ENCODE measurements at places on chromosomes 4 and X.

- no peak for DNase-seq
Observed at GRCh38 chrX:140664939-140665338, 44.6 kb upstream of the LINC00632 start.

GRCh38 chrX:16524316-16524715 lies 125.6 kb upstream of the S100G start:
- DNase-seq: no peak

GRCh38 chr4:130214268-130214667 lies 1118.3 kb downstream of the C4orf33 start:
- no peak for DNase-seq

- no peak for DNase-seq
Observed at GRCh38 chrX:56795309-56795868, 66.3 kb downstream of the NBDY start.

GRCh38 chr4:1105067-1105466 lies 8.3 kb downstream of the RNF212 start:
- DNase-seq: no peak

DNA sequence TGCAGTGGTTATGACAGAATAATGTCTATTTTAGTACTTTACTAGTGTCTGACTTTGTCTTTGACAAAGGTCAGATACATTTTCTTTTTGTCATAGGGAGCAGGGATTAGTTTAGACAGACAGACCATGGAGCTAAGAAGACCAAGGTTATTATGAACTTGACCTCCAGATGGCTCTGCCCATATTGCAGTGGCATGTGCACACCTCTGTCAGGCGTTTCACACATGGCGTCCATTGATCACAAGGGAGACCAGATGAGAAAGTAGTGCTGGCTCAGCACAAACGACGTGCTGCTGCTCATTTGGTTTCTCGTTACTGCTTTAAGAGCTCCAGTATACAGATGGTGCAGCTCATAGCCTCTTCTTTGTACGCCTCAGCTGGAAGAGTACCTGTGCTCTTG lies 56.3 kb upstream of the HPSE start:
- no peak for DNase-seq

DNA sequence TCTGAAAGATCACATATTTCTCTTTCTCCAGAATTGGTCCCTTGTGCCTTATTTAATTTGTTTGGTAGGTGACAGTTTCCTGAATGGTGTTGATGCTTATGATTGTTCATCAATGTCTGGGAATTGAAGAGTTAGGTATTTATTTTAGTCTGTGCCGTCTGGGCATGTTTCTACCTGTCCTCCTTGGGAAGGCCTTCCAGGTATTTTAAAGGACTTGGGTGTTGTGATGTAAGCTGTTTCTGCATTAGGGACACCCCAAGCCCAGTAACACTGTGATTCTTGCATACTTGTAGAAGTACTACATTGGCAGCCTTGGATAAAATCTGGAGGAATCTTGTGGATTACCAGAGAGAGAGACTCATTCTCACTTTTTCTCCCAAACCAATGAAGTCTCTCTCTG lies 120.8 kb upstream of the CXXC4 start:
- no peak for DNase-seq

GRCh38 chr4:3862640-3863420 lies 96.6 kb downstream of the ADRA2C start:
- peak; percentile 56 for DNase-seq

- DNase-seq: no peak
Observed at GRCh38 chr4:130478406-130478805, 1382.5 kb downstream of the C4orf33 start.

DNA sequence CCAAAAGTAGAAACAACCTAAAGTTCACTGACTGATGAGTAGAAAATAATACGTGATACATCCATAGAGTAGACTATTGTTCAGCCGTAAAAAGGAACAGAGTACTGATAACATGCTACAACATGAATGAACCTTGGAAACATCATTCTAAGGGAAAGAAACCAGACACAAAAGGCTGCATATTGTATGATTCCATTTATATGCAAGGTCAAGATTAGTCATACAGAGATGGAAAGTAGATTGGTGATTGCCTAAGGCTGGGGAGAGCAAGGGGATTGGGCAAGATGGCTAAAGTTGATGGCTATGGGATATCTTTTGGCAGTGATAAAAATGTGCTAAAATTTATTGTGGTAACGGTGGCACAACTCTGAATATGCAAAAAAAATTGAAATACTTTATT lies 209.1 kb downstream of the RELL1 start:
- DNase-seq: no peak

DNA sequence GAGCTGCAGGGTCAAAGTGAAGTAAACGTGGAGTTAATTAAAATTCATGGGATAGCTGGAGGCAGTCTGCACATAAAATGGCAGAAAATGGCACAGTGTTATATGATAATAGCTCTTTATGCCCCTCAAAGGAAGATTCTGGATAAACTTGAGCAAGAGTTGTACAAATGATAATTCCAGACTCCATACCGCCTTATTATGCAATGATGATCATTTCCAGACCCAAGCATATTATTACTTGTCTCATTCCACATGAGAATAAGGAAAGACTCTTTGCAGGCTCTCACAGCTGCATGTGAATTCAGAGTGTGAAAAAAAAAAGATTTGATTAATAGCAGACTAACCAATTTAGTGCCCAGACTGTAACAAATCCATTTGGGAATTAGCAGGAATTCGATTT lies 105.4 kb downstream of the STK32B start:
- no peak for DNase-seq

- DNase-seq: no peak
Observed at GRCh38 chr4:119100655-119101054, 35.0 kb upstream of the MYOZ2 start.

GRCh38 chrX:110135618-110136017 lies 132.7 kb downstream of the TMEM164 start:
- DNase-seq: no peak

DNA sequence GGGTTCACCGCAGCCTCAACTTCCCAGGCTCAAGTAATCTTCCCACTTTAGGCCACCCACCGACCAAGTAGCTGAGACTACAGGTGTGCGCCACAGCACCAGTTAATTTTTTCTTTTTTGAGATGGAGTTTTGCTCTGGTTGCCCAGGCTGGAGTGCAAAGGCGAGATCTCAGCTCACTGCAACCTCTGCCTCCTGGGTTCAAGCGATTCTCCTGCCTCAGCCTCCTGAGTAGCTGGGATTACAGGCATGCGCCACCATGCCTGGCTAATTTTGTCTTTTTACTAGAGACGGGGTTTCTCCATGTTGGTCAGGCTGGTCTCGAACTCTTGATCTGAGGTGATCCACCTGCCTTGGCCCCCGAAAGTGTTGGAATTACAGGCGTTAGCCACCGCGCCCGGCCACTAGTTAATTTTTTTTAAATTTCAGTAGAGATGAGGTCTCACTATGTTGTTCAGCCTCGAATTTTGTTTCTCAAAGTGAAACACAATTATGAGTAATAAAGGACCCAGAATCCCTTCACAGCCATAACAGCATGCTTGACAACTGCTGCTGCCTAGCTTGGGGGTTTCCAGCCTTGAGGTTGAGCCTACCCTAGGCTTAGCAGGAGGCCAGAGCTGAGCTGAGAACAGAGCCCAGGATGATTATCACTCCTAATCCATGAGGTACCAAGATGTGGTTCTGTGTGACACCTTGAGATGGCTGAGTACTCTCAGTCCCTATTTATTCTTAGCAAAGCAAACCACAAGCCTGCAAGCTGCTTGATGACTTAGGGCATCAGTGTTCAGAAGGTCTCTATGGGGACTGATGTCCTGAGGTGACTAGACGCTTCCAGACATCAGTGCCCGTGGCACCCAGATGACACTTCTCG lies 41.6 kb upstream of the NKRF start:
- no peak for DNase-seq

- DNase-seq: no peak
Observed at GRCh38 chrX:153530411-153531129, 13.1 kb downstream of the ATP2B3 start.

DNA sequence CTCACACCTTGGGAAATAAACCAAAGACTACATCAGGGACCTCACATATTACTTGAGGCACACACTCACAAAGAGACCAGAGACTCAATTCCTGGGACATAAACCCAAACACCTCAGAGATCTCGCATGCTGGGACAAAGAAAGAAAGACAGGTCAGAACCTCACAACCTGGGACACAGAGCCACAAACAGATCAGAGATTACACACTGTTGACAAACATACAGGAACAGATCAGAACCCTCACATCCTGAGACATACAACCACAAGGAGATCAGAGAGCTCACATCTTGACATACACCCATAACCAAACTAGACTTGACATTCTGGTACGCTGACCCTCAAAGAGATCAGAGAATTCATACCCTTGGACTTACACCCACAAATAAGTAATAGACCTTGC lies 17.3 kb downstream of the SUV39H1 start:
- DNase-seq: no peak

- DNase-seq: no peak
Observed at GRCh38 chrX:69396916-69397315, 107.2 kb upstream of the NALF2 start.

DNA sequence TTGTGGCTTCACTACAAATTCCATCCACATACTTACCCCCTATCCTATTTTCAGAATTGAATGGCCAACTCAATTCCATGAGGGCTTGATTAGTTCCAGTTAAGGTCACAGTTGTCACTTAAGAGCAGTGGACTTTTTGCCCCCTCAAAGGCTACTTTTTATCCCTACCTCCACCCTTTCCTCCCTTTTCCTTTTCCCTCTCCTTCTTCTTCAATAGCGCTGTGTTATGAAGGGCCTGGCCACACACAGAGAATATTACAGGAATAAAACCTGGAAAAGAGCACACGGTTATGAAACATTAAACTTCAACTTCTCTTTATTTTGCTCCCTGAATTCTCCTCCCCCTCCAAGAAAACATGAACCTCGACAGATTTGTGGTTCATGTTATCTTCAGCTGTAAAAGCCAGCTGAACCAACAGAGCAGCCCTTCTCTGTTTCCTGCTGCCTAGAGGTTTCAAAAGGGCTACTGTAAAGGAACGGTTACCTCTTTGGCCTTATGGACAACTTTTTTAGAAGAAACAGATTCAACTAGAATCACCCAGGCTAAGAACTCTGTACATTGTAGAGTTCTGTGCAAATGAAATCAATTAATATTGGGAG lies 87.0 kb upstream of the RPL34 start:
- DNase-seq: no peak

DNA sequence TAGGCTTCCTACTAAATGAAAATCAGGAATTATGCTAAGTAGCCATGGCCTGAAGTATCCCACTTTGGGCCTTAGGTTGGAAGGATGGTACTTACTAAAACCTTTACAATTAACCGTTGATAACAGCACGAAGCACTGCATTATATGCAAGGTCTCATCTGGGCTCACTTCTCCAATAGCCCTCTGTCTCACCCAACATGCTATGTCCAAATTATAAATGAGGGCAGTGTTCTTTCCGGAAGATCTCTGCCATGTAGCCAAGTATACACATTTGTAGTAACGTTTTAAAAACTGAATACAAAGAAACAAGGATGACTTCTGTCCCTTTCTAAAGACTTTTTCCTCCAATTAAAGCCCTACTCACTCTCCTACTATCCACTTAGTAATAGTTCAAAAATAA lies 51.6 kb downstream of the SCFD2 start:
- DNase-seq: no peak

GRCh38 chrX:40805404-40805803 lies 70.1 kb upstream of the MED14 start:
- DNase-seq: no peak

- DNase-seq: no peak
Observed at GRCh38 chrX:54024350-54024749, 19.9 kb downstream of the PHF8 start.

DNA sequence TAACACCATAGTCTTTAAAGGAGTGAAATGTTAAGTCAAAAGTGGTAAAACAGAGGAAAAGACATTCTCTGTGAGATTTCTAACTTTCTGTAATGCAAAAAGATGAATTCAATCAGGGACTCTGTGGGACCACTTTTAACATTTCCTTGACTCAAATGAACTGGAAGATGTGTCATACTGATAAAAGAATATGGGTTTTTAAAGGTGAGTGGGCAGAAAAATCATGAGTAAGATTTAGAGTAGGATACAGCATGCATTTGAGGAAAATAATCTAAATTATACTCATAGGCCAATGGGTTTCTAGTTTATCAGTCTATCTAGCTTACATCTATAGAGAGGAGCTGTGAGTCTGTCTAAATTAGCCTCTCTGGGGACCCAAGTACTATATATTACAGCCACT lies 11.0 kb upstream of the TEX13C start:
- no peak for DNase-seq

GRCh38 chrX:9897761-9898161 lies 69.4 kb upstream of the CLDN34 start:
- no peak for DNase-seq

- no peak for DNase-seq
Observed at GRCh38 chrX:106897259-106897658, 5.9 kb downstream of the RIPPLY1 start.

DNA sequence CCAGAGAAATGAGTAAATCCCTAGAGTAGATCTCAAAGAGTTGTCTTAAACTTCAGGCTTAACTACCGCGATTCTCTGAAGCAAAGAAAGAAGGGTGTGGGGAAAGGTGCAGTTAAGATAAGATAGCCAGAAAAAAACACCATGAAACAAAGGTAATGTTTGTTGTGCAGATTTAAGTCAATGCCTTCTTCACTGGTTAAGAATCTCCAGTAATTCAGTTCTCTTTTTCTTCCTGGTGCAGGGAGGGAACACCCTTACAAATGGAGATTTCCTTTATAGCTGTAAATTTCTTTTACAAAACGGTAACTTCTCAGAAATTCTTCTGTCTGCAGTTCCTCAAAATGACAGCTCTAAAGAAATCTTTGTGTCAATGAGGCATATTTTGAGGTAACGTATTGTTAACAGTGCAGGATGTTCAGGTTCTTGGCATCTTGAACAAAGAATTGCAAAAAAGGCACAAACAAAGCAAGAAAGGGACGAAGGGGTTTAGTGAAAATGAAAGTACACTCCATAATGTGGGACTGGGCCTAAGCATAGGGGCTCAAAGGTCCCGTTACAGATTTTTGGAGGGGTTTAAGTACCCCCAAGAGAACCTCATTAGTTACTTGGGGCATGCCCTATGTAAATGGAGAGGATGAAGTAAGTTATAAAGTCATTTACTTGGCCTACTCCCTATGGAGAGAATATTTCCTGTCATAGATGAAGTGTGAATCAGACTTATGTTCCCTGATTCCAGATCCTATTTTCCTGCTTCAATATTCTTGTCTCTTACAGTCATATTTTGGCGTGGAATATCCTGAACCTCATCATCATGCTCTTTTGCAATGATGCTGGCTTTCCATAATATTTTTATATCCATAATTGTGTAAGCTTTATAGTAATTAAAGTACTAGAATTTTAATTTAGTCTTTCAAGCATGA lies 492.0 kb downstream of the PCDH11X start:
- DNase-seq: no peak

- DNase-seq: no peak
Observed at GRCh38 chrX:15948318-15948660, 93.7 kb upstream of the AP1S2 start.
